ENCODE measurements at places on chromosomes 1 and 21. TPM values are rescaled to one million over a fixed set of nuclear protein-coding genes. Genes with fewer than 3 reads are reported as not detected.

TMEM61 gene
- polyA plus RNA-seq: 1.4 TPM

KHDRBS1 gene
- polyA plus RNA-seq: 133 TPM

AIRE gene
- polyA plus RNA-seq: 0.16 TPM

FAAH gene
- polyA plus RNA-seq: 113 TPM

LENEP gene
- not detected for polyA plus RNA-seq

HSPB7 gene
- 31.2 TPM for polyA plus RNA-seq

HAO2 gene
- not detected for polyA plus RNA-seq

MAP7D1 gene
- polyA plus RNA-seq: 50.2 TPM

LCE1C gene
- not detected for polyA plus RNA-seq

C1orf210 gene
- 0.71 TPM for polyA plus RNA-seq

NBPF4 gene
- 10.5 TPM for polyA plus RNA-seq

PUSL1 gene
- polyA plus RNA-seq: 12.4 TPM

NBPF8 gene
- 4.8 TPM for polyA plus RNA-seq

ANKRD13C gene
- polyA plus RNA-seq: 8.0 TPM

PDE9A gene
- polyA plus RNA-seq: 6.4 TPM

KIF21B gene
- polyA plus RNA-seq: 32.3 TPM

NTRK1 gene
- 4.7 TPM for polyA plus RNA-seq

GUCA2A gene
- polyA plus RNA-seq: not detected

GLMN gene
- polyA plus RNA-seq: 9.5 TPM

MFN2 gene
- polyA plus RNA-seq: 80.0 TPM

TPTE gene
- polyA plus RNA-seq: 231 TPM

MYOM3 gene
- polyA plus RNA-seq: 22.4 TPM

SLC30A10 gene
- polyA plus RNA-seq: 4.0 TPM

ZSWIM5 gene
- 8.8 TPM for polyA plus RNA-seq

All from testis (tissue), 5 donors.